Adrenal gland (tissue), 19 donors: ENCODE measurements at places on chromosomes 12 and 14. TPM values are rescaled to one million over a fixed set of nuclear protein-coding genes. Genes with fewer than 3 reads are reported as not detected.

DNA sequence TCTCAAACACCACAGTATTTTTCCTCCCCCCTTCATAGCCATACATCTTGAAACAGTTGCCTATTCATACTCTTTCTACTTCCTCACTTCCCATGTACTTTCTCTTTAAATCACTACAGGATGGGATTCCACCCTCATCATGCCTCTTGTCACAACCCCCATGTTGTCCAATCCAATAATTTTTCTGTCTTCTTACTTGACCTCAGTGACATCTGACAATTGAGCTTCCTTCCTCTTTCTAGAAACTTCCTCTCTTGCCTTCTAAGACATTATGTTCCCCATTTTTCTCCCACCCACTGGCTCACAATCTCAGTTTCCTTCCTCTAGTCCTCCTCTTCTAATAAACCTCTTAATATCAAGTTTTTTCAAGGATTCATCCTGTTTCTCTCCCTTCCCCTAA, 5.3 kb downstream of the C2CD5 start:
- DNase-seq, result no peak

DNA sequence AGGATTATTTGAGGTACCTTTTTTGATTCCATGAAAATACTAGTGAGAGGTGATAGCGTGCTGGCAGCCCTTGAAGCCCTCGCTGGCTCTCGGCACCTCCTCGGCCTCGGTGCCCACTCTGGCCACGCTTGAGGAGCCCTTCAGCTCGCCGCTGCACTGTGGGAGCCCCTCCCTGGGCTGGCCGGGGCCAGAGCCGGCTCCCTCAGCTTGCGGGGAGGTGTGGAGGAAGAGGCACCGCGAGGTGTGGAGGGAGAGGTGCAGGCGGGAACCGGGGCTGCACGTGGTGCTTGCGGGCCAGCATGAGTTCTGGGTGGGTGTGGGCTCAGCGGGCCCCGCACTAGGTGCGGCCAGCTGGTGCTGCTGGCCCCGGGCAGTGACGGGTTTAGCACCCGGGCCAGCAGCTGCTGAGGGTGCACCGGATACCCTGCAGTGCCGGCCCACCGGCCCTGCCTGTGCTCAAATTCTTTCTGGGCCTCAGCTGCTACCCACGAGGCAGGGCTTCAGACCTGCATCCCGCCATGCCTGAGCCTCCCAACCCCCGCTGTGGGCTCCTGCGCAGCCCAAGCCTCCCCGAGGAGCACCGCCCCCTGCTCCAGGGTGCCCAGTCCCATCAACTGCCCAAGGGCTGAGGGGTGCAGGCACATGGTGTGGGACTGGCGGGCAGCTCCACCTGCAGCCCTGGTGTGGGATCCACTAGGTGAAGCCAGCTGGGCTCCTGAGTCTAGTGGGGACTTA, 7.4 kb downstream of the MOK start:
- no peak for DNase-seq

KRT86 gene
- polyA plus RNA-seq, result 0.61 TPM

TAS2R42 gene
- polyA plus RNA-seq, result not detected

FAM186B gene
- 0.29 TPM for polyA plus RNA-seq

DNA sequence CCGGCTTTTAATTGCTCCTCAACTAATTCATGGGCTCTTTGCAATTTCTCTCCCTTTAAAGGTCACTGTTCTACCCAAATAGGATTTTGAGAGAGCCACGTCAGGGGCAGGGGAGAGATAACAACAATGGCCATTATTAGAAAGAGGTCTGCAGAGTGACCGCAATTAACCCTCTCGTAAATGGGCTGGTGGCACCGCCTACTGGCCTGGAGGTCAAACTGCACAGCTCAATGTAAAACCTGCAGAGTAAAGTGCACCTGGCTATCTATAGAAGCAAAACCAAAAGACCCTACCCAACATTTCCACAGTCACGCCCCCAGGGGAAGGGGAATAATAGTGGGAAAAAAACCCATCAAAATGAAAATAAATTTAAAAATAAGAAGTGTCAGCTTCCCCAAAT, 21.6 kb upstream of the CLEC4E start:
- DNase-seq, result no peak

PDE6H gene
- 1.9 TPM for polyA plus RNA-seq

PTPRQ gene
- 0.11 TPM for polyA plus RNA-seq
